ENCODE measurements at places on chromosomes 6 and 20.

DNA sequence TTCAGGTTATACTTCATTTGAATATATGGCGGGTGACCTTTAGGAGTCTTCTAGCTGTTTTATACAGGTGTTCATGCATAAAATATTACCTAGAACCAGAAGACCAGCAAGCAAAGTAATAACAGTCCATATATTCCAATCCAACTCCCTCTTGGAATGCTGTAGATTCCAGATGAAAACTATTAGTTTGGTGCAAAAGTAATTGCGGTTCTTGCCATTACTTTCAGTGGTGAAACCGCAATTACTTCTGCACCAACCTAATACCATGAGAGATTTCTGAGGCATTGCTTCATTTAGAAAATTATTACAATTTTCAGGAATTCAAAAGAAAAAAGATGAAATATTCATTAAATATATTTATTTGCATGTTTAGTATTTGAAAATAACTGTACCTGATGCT lies 62.6 kb downstream of the FAM83B start:
- DNase-seq: no peak

GRCh38 chr6:147508866-147509608 lies 547 bp downstream of the SAMD5 start:
- DNase-seq: no peak

DNA sequence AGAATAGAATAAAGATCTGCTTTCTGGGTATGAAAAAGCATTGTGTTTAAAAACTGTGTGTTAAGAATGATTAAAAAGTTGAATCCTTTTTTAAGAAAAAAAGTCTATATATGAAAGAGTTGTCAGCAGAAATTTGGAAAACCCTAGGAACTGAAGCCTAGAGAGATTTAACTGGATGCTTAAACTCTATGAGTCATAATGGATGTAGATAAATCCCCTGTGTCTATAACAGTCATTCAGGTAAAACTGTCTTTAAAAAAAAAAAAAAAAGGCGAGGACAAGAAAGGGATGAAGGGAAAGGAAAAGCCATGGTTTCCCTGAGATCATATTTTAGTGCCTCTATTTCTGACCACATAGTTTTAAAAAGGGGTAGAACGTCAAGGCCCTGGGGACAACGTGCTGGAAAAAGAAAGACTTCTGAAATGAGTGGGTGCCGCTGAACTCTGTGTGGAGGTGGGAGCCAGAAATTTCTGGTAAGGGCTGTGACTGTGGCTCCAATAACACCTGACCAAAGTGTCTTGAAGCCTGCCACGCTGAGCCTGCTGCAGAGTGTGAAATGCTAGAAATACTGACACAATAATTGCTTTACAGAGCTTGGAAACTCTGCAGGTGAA lies 302.6 kb upstream of the ARID1B start:
- no peak for DNase-seq

DNA sequence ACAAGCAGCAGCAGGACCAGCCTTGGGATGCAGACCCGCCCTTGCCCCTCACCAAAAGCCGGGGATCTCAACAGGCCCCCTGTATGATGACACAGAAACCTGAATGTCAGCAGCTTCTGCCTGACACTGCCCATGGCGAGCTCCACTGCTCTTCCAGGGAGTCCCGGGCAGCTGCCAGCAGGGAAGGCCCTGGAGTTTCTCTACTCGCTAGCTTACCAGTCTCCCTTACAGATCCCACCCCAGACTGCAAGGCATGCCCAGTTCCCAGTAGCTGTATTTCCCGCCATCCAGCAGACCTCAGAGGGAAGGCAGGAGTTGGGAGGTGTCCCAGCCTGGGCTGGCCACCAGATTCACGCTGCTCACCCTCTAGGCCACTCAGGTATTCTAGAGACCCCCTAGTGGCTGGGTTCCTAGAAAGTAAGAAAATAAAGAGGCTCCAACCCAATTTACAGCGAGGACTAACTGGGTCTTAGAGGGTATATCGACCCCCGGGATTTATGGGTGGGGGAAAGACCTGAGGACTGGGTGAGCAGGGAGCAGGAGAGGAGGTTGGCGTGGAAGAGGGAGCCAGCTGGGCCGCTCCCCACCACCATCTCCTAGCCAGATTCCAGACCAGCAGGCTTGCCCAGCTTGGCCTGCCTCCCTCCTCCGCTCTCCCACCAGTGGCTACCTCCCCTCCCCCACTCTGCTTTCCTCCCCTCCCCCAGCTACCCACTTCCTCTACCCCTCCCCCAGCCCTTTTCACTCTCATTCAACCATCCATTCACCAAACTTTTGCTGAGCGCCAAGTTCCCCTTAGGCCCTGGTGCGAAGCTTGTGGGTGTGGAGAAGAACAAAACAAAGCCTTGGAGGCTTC lies 9.7 kb upstream of the HMGA1 start:
- DNase-seq: no peak

DNA sequence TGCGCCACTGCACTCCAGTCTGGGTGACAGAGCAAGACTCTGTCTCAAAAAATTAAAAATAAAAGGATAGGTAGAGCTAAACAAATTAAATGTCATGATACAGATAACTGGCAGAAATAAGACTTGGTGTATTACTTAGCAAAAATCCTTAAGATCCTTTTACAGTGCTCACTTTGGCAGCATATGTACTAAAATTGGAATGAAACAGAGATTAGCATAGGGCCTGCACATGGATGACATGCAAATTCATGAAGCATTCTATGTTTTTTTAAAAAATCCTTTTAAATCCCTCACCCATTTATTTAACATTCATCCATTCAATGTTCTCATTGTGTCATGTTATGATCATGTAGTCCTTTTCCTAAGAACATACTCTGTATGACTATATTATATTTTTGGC lies 528.8 kb downstream of the CD83 start:
- no peak for DNase-seq

DNA sequence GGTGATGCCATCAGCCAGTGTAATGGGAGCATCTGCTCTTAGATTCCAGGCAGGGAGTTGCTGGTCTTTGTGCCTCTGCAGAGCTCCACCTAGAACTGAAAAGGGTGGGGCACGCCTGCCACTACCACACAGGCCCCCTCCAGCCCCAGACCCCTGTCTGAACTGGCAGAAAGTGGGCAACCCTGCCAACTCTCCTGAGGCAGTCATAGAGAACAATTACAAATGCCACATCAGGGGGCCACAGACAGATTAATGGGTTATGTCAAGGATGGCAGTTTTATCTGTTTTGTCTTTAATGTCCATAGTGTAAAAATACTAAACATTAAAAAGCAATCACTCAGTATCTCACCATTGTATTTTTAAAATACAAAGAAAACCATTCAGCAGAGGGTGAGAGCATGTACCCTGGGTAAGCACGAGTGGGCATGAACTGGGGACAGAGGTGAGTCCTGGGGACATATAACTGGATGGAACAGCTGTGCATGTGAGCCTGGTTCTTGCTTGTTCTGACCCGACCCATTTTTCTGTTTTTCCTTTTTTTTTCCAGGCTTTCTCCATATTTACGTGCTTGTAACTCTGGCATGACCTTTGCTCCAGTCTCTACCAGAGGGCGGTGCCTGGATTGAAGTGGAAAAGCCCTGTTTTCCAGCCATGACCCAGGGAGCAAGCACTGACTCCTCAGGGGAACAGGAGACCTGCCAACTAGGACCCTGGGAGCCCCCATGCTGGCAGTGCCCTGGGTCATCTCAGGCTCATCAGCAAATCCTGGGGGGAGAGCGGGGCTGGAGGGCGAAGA lies 8.2 kb downstream of the TRAF3IP2 start:
- DNase-seq: no peak
